ENCODE measurements at places on chromosomes 12 and 14. TPM values are rescaled to one million over a fixed set of nuclear protein-coding genes. Genes with fewer than 3 reads are reported as not detected.

LBHD2 gene
- total RNA-seq = not detected

IL31 gene
- not detected for total RNA-seq

KERA gene
- total RNA-seq = 0.31 TPM

KLRF1 gene
- not detected for total RNA-seq

KRT73 gene
- not detected for total RNA-seq
